ENCODE measurements at places on chromosomes 6 and 20. TPM values are rescaled to one million over a fixed set of nuclear protein-coding genes. Genes with fewer than 3 reads are reported as not detected.
A peak's percentile ranks its signal among the peaks of the same experiment; 100 is the strongest.

Gene HLA-DOB
- total RNA-seq = 0.20 TPM

Gene GSTA2
- not detected for total RNA-seq

Gene ABHD16A
- total RNA-seq = 32.9 TPM

Gene ANKEF1
- total RNA-seq = 9.7 TPM

Gene BLCAP
- total RNA-seq = 54.3 TPM

Gene TRIM26
- 35.8 TPM for total RNA-seq

DNA sequence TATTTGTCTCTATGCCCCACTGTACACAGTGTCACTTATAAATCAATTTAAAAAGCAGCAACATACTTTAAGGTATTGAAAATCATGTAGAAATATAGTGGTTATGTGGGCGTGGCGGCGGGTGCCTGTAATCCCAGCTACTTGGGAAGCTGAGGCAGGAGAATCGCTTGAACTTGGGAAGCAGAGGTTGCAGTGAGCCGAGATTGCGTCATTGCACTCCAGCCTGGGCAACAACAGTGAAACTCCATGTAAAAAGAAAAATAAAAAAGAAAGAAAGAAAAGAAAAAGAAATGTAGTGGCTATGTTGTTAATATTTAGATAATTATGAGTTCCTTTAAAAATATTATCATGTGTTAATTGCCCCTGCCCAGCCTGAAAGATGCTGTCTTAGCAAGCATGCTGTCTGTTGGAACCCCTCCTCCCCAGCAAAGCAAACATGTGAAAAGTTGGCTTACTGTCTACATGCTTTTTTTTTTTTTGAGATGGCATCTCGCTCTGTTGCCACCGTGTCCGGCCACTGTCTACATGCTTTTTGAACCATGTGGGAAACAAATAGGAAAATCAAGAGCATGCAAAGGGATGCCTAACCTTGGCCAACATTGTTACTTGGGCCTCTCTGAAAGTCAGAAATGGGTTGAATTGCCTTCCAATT is 151.4 kb upstream of the TSHZ2 start:
- DNase-seq = no peak
- H3K27me3 ChIP-seq = no peaks in the 10 kb centered on the region
- H3K4me1 ChIP-seq = no peaks in the 10 kb centered on the region
- H3K36me3 ChIP-seq = no peaks in the 10 kb centered on the region
- no peak overlapping the region for H3K4me3 ChIP-seq
- no peak overlapping the region for H3K27ac ChIP-seq

DNA sequence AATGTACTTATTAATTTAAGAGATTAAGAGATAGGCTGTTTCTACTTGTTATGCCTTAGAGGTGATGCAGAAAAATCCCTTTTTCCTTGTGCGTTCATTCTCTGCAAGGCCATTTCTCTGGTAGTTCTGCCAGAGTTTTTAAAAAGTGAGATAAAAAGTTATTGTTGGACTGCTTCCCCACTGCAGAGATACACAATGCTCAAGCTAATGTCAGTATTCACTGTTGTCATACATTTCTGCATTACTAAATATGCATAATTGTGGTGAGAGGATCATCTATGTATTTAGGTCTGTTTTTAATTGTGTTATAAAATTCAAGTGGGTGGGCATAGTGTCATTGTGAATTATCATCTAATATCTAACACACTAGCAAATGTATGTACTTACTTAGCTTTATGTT is 600.4 kb downstream of the HTR1B start:
- no peak overlapping the region for H3K4me3 ChIP-seq
- H3K27me3 ChIP-seq = no peaks in the 10 kb centered on the region
- H3K36me3 ChIP-seq = no peaks in the 10 kb centered on the region
- DNase-seq = no peak

DNA sequence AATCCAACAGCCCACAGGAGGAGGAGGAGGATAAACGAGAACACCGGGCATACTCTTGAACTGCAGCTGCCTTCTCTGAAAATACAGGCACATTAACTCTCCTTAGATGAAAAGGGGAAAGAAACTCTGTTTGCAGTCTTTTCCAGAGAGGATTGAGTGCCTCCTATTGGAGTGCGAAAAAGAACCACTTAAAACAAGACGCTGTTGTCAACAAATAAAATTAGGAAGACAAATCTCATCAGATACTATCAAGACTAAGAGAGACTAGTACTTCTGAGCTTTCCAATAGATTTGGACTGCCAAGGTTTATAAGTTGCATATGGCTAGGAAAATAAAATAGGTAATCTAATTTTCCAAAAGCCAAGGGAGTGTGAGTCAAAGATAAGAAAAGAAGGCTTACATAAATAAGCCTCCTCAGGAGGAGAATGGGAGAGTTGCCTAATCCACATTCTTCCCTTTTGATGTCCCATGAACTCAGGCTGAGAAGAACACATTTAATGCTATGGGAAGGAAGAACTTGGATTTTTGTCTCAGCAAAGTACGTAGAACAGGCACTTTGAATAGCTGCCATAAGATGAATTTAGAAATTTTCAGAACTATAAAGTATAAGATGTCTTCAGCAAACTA is 154.7 kb downstream of the ARHGAP18 start:
- H3K27ac ChIP-seq = no peak overlapping the region
- no peaks in the 10 kb centered on the region for H3K4me1 ChIP-seq
- no peaks in the 10 kb centered on the region for H3K36me3 ChIP-seq
- H3K4me3 ChIP-seq = no peak overlapping the region

DNA sequence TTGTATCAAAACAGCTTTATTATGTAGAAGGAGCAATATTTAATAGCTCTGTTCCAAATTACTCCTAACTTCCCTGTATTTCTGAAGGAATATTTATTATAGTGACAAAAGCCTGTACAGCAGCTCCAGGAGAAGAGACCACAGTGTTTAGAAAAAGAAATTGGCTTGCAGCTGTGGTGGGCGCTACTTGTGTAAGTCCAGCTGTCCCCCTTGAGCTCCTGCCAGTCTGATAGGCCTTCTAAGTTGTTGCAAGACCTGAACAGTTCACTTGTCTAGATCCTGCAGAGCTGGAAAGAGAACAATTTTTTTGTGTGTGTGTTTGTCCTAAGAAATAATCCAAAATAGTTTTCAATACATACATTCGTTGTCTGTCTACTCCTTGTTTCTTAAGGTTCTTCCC is 86.6 kb downstream of the JARID2 start:
- peaks cover 3% of the 10 kb centered on the region for H3K36me3 ChIP-seq
- no peak overlapping the region for H3K4me3 ChIP-seq
- H3K27ac ChIP-seq = no peak overlapping the region
- H3K27me3 ChIP-seq = no peaks in the 10 kb centered on the region

DNA sequence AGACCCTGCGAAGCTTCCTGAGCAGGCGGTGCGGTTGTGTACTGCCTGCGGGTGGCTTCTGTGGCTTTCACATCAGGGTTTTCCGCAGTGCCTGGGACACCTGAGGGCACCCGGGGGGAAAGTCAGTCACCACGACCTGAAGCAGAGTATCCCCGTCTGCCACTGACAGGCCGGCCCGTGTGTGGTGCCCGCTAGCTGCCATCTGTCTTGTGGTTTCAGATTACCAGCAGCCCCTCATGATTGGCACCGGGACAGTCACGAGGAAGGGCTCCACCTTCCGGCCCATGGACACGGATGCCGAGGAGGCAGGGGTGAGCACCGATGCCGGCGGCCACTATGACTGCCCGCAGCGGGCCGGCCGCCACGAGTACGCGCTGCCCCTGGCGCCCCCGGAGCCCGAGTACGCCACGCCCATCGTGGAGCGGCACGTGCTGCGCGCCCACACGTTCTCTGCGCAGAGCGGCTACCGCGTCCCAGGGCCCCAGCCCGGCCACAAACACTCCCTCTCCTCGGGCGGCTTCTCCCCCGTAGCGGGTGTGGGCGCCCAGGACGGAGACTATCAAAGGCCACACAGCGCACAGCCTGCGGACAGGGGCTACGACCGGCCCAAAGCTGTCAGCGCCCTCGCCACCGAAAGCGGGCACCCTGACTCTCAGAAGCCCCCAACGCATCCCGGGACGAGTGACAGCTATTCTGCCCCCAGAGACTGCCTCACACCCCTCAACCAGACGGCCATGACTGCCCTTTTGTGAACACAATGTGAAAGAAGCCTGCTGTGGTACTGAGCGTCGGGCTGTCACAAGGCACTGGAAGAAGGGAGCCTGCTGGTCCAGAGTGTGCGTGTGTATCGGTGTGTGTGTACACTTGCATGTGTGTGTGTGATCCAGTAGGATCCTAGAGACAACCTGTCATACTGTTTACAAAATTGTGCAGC is 54.4 kb downstream of the GOPC start:
- DNase-seq = peak; percentile 56
- no peaks in the 10 kb centered on the region for H3K27me3 ChIP-seq
- peaks cover 3% of the 10 kb centered on the region for H3K36me3 ChIP-seq
- peaks cover 17% of the 10 kb centered on the region for H3K4me1 ChIP-seq
- H3K27ac ChIP-seq = no peak overlapping the region

- H3K27me3 ChIP-seq = no peaks in the 10 kb centered on the region
- peaks cover 9% of the 10 kb centered on the region for H3K4me1 ChIP-seq
- H3K36me3 ChIP-seq = peaks cover 1% of the 10 kb centered on the region
- H3K27ac ChIP-seq = no peak overlapping the region
These were observed 37.3 kb downstream of the DOK5 start for GRCh38 chr20:54512694-54513093.

DNA sequence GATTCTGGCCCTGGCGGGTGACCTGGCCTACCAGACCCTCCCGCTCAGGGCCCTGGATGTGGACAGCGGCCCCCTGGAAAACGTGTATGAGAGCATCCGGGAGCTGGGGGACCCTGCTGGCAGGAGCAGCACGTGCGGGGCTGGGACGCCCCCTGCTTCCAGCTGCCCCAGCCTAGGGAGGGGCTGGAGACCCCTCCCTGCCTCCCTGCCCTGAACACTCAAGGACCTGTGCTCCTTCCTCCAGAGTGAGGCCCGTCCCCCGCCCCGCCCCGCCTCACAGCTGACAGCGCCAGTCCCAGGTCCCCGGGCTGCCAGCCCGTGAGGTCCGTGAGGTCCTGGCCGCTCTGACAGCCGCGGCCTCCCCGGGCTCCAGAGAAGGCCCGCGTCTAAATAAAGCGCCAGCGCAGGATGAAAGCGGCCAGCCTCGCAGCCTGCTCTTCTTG is 868 bp upstream of the SLC2A4RG start:
- no peak overlapping the region for H3K27ac ChIP-seq
- no peaks in the 10 kb centered on the region for H3K27me3 ChIP-seq
- peak overlapping the region; percentile 14 for H3K4me3 ChIP-seq
- peak; percentile 79 for DNase-seq
- H3K36me3 ChIP-seq = peaks cover 13% of the 10 kb centered on the region

DNA sequence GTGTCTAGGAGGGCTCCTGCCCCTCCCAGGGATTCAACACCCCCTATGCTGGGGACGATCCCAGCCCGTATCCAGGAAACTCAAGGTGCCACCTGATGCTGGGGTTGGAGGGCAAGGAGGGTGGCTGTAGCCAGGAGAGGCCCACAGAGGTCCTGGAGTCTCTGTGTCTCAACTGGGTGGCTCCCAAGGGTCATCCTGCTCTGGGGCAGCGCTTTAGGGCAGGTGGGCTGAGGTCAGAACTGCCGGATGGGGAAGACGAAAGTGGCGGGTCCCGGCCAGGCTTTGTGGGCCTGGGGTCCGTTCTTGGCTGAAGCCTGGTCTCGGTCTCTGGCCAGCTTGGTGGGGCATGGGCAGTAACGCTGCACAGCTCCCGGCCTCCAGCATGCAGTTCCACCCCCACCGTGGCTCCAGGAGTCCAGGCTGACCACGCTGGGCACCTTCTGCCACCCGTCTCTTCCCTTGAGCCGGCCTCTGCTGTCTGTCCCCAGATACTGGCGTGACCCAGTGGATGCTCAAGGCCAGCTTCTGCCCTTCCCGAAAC is 2.8 kb upstream of the COL20A1 start:
- no peak for DNase-seq
- peaks cover 24% of the 10 kb centered on the region for H3K36me3 ChIP-seq
- no peak overlapping the region for H3K4me3 ChIP-seq
- H3K4me1 ChIP-seq = no peaks in the 10 kb centered on the region
- no peak overlapping the region for H3K27ac ChIP-seq

DNA sequence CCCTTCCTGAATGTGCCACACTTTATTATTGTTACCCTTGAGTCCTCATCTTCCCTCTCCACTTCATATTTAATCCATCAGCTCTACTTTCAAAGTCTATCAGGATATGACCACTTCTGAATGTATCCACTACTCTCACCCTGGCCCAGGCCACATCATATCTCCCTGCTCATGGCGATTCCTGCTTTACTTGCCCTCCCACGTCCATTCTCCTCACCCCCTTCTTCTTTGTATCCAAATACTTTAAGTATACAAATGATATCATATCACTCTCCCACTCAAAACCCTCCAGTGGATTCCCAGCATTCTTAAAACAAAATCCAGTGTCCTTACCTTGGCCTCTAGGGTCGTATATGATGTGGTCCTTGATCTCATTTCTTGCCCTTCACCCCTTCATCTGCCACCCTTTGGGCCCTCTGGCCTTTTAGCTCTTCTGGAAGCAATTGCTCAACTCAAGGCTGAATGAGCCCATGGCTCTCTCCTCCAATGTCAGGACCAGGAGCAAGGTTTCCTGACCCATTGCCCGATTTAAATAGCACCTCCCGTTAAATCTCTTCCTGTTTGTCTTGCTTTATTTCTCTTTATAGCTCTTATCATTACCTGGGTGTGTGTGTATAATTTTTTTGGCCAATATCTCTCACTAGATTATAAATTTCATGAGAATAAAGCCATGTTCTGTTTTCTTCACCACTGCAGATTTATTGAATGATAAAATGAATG is 205.9 kb upstream of the ECI2 start:
- no peak overlapping the region for H3K4me3 ChIP-seq
- no peak overlapping the region for H3K27ac ChIP-seq
- no peak for DNase-seq
- H3K36me3 ChIP-seq = no peaks in the 10 kb centered on the region
- no peaks in the 10 kb centered on the region for H3K4me1 ChIP-seq

DNA sequence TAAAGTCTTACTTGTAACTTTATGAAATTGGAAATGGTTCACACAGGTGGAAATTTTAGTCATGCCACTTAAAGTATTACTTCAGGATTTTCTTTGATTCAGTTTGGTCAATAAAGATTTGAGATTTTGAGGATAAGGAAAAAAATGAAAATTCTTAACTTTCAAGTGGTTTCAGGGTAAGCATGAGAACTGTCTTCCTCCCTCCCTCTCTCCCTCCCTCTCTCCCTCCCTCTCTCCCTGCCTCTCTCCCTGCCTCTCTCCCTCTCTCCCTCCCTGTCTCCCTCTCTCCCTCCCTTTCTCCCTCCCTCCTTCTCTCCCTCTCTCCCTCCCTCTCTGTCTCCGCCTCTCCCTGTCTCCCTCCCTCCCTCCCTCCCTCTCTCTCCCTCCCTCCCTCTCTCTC is 36.9 kb downstream of the L3MBTL3 start:
- no peaks in the 10 kb centered on the region for H3K27me3 ChIP-seq
- DNase-seq = no peak
- no peak overlapping the region for H3K27ac ChIP-seq

GRCh38 chr6:43541774-43542471 is 25.0 kb downstream of the POLR1C start:
- no peaks in the 10 kb centered on the region for H3K27me3 ChIP-seq
- H3K4me1 ChIP-seq = no peaks in the 10 kb centered on the region
- no peak overlapping the region for H3K27ac ChIP-seq
- no peak for DNase-seq
- H3K36me3 ChIP-seq = peaks cover 81% of the 10 kb centered on the region
- H3K4me3 ChIP-seq = no peak overlapping the region
